ENCODE measurements at places on chromosomes 16 and 17. TPM values are rescaled to one million over a fixed set of nuclear protein-coding genes. Genes with fewer than 3 reads are reported as not detected.

Gene CCL4
- total RNA-seq: 21.8 TPM

Gene DHRS7C
- not detected for total RNA-seq

Gene ZCCHC14
- 19.2 TPM for total RNA-seq

Gene CLEC3A
- total RNA-seq: not detected

DNA sequence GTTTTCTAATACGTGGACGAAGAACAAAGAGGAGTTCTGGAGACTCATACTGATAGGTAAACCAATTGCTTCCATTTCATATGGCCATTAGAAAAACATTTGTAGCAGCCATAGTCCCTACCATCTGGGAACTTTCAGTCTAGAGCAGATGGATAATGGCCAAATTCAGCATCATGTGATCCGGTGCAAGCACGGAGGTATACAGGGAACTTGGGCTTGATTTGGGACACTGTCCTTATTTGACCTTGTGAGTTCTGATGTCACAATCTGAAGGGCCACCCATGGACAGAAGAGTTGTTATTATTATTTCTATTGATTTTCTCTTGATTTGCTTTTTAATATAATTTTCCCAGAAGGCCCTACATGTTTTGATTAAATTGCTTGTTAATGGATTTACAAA lies 154.6 kb upstream of the ZNF267 start:
- no peak for DNase-seq

DNA sequence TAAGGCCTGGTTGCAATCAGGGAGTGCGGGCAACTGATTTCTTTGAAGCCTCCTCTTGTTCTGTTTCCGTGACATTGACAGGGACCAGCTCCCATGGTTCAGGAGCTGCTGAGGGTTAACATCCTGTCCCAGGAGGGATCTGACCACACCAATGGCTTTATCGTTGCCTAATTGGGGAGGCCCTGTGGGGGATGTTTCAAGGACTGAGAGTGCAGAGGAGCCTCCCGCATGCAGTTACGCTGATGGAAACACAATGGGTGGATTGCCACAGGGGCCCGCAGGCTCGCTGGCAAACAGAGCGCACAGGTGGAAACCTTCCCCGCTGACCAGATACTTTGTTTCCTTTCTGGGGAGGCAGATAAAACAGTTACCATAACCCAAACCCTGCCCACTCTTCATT lies 23.8 kb upstream of the ABCC1 start:
- no peak for DNase-seq

GRCh38 chr16:6446370-6446769 lies 886.3 kb upstream of the RBFOX1 start:
- no peak for DNase-seq

DNA sequence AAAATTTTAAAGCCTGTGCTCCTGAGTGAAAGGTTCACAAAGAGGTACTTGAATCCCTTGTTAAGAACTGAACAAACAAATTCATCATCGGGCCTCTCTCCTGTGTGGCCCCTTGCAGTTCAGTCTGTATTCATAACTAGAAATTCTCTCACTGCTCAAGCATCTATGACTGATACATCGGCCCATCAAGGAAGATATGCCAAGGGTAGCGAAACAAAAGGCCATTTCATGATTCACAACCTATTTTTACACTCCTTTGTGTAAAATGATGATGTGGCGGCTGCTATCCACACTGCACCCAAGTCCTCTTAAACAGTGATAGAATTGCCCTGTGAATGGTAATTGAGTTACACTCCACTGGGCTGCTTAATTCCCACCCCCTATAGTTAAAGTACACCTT lies 204.6 kb downstream of the STX8 start:
- peak; percentile 97 for DNase-seq

GRCh38 chr16:31142109-31143010 lies 6.8 kb upstream of the PRSS8 start:
- DNase-seq: peak; percentile 89

- DNase-seq: no peak
These were observed 27.5 kb downstream of the TEKT5 start for GRCh38 chr16:10667239-10667638.

GRCh38 chr17:81909966-81910839 lies 996 bp downstream of the PCYT2 start:
- DNase-seq: no peak

DNA sequence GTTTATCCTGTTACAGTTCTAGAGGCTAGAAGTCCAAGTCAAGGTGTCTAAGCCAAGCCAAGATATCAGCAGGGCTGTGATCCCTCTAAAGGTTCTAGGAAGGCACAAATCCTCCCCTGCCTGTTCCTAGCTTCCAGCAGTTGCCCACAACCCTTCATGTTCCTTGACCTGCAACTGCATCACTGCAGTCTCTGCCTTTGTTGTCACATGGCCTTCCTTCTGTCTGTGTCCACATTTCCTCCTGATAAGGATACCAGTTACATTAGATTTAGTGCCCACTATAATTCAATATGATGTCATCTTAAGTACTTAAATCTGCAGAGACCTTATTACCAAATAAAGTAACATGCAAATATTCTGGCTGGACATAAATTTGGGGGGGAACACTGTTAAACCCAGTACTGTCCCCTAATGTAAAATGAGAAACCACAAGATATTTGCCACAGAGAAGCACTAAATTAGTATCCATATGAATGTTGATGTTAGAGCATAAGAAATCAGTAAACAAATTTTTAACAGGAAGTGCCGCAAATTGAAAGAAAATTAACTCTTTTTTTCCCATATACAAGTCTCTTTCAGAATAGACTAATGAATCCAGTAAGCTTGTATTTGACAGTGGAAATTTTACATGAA lies 4.7 kb downstream of the UQCRC2 start:
- no peak for DNase-seq

DNA sequence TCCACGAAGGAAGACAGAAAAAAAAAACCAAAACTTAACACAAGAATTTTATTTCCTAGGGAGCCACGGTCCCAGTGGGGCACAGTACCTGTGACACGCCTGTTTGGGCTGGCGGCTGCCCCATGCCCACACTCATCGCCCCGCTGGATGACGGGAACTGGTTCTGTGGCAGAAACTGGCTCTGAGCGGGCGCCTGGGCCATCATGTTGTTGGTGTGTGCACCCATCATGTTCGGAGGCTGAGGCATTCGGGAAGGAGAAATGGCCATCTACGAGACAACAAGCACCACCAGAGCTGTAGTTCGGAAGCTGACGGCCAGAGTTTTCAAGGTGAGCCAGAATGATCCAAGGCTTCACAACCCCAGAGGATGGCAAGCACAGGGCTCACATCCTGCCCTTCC lies 56.3 kb upstream of the TRAP1 start:
- DNase-seq: no peak

All from astrocyte (in vitro differentiated cells and primary cell).